ENCODE measurements at places on chromosomes 1 and 21.

DNA sequence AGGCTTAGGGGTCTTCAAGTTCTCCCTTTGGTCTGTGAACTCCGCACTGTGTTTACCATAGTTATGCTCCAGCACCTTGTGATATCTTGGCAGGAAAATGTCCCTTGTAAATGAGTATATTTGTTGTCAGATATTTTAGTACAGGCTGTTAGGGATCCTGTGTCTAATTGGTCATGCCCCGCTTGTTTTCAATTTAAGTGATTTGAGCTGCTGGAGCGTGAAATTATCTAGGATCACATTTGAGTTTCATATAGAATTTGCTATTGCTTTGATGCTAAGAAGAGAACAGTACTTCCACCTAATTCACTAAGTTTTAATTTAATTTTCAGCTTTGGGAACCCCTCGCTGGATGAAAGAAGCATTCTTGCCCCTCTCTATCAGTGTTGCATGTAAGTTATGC is 15.4 kb upstream of the TOR3A start:
- no peak for DNase-seq

DNA sequence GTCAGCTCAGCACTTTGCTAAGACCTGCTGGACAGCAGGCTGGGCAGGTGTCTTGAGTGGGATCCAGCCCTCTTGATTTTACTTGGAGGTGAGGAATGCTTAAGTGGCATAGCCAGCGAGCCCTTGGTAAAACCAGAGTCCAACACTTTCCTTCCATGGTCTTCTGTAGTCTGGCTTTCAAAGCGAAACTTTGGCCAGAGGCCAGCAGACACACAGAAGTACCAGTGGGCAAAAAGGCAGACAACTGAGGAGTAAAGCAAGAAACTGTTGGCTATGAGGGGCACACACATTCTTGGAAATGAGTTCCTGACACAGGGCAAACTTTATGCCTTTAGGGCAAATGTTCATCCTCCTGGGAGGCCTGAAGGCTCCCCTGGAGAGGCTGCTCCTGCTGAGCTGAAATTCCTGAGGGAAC is 281.0 kb upstream of the POU3F1 start:
- DNase-seq = no peak

GRCh38 chr21:42381347-42381984 is 14.4 kb downstream of the TMPRSS3 start:
- no peak for DNase-seq

- DNase-seq = no peak
These were observed 53.1 kb upstream of the LBR start for GRCh38 chr1:225480825-225481434.

DNA sequence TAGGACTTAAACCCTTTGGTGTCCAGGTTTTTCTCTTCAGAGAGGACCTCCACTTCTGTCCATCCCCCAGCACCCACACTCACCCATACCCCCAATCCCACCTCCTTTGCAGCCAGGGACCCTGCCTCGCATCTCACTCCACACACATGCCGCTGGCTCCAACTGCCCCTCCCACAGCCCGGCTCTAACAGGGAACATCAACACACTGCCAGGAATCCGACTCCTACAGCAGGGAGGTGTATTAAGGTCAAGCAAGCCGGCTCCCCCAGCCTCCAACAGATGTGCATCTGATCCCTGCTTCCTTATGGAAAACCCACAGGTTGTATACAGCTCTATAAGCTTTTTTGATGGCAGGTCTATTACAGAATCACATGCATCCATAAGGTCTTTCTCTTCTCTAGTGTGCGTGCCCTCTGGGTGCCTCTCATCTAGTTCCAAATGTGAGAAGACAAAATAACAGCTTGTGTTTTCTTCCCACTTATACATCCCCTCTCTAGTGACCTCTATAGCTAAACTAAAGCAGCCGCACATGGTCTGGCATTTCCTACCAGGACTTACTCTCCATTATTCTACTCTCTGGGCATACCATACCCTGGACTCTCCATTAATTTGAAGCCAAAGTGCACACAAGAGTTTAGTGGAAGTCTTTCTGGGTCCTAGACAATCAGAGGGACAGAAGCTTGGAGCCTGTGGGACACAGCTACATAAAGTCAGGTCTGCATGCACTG is 16.3 kb downstream of the PIK3C2B start:
- no peak for DNase-seq

- no peak for DNase-seq
These were observed 233.1 kb upstream of the CSF3R start for GRCh38 chr1:36715797-36716196.

DNA sequence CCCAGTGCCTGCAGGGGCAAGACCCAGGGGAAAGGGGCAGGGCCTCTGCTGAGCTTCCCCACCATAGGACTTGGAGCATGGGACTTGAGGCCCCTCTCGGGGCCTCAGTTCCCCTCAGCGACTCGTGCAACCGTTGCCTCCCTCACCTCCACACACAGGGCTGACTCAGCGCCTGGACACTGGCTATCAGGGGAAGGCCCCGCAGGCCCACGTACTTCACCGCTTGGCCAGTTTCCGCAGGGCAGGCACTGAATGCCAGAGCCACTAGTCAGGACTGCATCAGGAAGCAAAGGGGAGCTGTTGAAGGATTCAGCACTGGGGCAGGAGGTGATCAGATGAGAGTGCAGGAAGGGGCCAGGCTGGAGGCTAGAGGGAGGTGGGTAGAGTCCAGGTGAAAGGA is 15.5 kb upstream of the FAM131C start:
- no peak for DNase-seq

DNA sequence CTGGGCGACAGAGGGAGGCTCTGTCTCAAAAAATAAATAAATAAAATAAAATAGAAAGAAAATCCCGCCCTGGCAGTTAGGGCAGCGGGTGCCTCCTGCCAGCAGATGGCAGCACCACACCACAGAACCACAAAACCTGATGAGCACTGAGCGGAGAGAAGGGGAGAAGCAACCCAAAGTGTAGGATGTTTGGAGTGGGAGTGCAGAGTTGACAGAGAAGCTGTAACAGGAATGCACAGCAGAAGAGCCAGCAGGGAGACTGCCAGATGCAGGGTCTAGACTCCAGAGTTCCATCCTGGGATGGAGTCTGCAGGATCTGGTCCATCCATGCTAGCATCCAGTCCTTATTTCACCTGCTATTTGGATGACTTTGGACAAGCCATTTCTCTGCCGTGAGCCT is 29.7 kb upstream of the KIRREL1 start:
- peak; percentile 28 for DNase-seq

- DNase-seq = no peak
These were observed 18.0 kb downstream of the NADK start for GRCh38 chr1:1760345-1760650.

- no peak for DNase-seq
These were observed 138.3 kb upstream of the ETS2 start for GRCh38 chr21:38667291-38667870.

DNA sequence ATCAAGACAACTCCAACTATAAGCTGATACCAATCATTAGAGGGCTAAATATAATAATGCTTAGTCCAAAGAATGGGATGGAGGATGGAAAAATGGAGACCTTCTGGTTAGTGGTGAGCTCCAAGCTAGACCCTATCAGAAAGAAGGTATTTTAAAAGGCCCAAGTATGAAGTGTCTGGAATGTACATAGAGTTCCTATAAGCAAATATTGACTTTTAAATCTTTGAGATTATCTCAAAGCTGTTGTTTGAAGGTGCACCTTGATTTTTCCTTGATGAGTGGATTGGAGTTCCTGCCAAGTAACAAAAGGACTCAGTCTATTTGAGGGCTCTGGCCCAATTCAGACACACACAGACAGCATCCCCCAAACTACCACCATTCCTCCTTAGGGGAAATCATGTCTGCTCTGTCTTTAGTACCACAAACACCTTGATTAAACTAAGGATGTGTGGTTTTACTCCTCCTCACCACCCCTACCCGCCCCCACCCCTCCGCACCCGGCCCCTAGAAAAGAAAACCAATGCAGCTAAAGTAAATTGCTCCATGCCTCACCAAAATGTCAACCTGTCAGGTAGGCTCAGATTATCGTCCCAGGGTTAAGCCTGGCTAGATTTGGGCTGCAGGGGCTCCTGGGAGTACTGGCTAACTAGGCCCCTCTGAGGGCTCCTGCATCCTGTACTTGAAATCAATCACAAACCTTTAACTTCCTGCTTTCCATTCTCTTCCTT is 59.4 kb downstream of the CDC7 start:
- DNase-seq = no peak

- DNase-seq = no peak
These were observed 191.9 kb upstream of the FMN2 start for GRCh38 chr1:239899747-239900146.

DNA sequence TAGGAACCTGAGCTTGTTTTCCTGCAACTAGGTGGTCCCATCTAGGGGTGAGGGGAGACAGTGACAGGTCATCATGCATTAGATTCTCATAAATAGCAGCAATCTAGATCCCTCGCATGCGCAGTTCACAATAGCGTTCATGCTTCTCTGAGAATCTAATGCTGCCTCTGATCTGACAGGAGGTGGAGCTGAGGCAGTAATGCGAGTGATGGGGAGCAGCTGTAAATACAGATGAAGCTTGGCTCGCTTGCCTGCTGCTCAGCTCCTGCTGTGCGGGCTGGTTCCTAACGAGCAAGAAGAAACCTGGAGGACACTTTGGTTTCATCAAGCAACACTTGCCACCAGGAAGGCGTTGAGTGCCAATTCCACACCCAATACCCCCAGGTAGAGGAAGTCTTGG is 95.1 kb upstream of the OLIG2 start:
- DNase-seq = no peak

- no peak for DNase-seq
These were observed 138.4 kb downstream of the GLIS1 start for GRCh38 chr1:53600561-53600960.

- no peak for DNase-seq
These were observed 13.2 kb upstream of the SLC2A1 start for GRCh38 chr1:42971841-42972291.

- no peak for DNase-seq
These were observed 52.2 kb downstream of the PHACTR4 start for GRCh38 chr1:28421744-28422143.

- no peak for DNase-seq
These were observed 359.8 kb upstream of the KAZN start for GRCh38 chr1:14238472-14239307.

GRCh38 chr1:172549621-172550280 is 16.8 kb downstream of the SUCO start:
- DNase-seq = no peak

GRCh38 chr1:40706626-40707025 is 15.1 kb downstream of the NFYC start:
- DNase-seq = no peak

DNA sequence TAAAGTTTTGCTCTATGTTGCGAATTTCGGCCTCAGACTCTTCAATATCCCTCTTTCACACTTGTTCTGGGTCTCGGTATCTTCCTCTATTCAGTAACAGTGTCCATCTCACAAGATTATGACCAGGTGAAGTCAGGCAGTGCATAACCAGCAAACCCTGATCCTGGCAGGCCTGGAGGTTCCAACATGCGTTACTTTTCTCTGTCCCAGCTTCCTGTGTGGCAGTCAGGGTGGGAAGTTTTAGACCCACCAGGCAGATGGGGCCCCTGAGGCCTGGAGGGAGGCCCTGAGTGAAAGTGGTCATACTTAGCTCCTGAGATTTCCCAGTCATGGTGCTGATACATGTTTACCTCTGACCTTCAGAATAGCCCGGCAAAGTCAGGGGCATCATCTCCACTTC is 5.1 kb downstream of the TMEM61 start:
- no peak for DNase-seq

DNA sequence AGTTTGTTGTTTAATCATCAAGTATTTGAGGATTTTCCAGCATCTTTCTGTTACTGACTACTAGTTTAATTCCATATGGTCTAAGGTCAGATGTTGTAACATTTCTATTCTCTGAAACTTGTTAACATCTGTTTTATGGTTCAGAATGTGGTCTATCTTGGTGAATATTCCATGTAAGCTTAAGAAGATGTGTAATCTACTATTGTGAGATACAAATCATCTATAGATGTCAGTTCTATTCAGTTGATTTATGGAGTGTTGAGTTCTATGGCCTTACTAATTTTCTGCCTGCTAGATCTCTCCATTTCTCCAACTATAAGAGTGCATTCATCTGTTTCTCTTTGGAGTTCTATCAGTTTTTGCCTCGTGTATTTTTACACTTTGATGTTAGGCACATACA is 31.5 kb downstream of the WARS2 start:
- no peak for DNase-seq

GRCh38 chr1:235984041-235984825 is 80.7 kb downstream of the NID1 start:
- no peak for DNase-seq

- no peak for DNase-seq
These were observed 29.4 kb upstream of the PPP2R5A start for GRCh38 chr1:212255705-212256307.

- no peak for DNase-seq
These were observed 127.3 kb downstream of the HHIPL2 start for GRCh38 chr1:222420633-222421032.

- DNase-seq = no peak
These were observed 2.3 kb downstream of the CHD5 start for GRCh38 chr1:6177681-6178380.

- DNase-seq = no peak
These were observed 35.4 kb downstream of the VANGL1 start for GRCh38 chr1:115677182-115677555.

DNA sequence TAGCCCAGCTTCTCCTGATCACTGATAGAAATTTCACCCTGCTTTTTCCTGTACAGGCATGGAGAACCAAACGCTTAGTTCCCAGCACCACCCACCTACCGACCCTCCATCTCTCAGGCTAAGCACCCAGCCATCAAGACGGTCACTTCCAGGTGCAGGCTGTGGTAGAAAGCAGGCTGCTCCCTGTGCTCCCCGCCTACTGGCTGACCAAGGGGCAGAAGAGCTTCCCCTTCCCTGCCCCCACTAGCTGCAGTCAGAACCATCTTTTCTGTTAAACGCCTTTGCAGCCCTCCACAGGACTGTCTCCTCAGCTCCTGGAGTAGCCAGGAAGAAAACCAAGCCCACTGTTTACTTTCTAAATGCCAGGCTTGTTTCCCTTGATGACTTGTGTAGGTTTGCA is 23.0 kb downstream of the SPATA46 start:
- no peak for DNase-seq

GRCh38 chr1:90721210-90722194 is 4.4 kb upstream of the BARHL2 start:
- no peak for DNase-seq

DNA sequence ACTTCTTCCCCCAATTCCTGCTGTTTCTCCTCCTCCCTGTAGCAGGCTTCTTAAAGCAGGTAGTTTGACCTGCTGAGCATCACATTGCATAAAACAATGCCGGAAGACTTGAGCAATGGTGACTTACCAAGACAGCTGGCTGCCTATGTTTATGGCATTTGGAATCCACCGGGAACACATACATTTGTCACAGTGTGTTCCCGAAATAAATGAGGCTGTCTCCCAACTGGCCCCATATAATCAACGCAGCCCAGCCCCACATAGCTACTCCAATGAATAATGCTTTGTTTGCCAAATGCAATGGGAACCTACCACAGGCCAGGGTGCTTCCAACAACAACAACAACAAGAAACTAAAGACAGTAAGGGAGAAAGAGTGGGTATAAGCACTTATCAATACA is 186.1 kb upstream of the MAP1LC3C start:
- DNase-seq = no peak

- DNase-seq = no peak
These were observed 51.4 kb upstream of the ACTRT2 start for GRCh38 chr1:2969845-2970291.
